Germinal center (tissue), 1 donor: ENCODE measurements at places on chromosomes 6 and 20.
A peak's percentile ranks its signal among the peaks of the same experiment; 100 is the strongest.

DNA sequence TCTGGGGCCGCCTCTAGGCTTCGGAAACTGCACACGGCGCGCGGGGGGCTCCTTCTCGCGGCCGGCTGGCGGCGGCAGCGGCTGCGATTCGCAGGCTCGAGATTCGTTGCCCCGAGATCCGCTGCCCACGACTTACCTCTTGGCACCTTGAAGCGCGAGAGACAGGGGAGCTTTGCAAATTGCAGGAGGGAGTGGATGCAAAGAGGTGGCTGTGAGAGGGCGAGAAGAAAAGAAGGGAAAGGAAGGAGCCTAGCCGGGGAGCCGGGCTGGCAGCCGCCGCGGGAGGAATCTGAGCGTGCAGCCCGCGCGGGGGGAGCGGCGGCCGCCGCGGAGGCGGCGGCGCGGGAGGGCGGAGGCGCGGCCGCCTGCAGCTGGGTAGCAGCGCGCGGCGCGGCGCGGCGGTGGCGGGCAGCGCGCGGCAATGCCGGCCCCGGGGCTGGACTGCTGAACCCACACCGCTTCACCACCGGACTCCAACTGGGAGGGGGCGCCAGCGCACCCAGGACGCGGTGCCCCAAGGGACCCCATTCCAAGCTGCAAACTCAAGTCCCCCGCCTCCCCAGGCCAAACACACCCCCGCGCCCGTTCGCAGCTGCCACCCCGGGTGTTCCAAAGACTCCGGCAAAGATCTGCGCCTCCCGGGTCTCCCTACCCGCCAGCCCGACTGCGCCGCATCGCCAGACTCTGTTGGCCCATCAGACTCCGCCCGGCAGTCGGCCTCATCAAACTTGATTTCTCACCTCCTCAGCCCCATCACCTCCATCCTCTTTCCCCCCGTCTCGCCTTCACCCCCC is 44.2 kb upstream of the SUPT3H start:
- DNase-seq, result peak; percentile 40

- no peak for DNase-seq
Observed at GRCh38 chr6:26170181-26170580, 83.0 kb downstream of the HFE start.

- DNase-seq, result no peak
Observed at GRCh38 chr20:59374261-59374660, 73.8 kb downstream of the EDN3 start.

DNA sequence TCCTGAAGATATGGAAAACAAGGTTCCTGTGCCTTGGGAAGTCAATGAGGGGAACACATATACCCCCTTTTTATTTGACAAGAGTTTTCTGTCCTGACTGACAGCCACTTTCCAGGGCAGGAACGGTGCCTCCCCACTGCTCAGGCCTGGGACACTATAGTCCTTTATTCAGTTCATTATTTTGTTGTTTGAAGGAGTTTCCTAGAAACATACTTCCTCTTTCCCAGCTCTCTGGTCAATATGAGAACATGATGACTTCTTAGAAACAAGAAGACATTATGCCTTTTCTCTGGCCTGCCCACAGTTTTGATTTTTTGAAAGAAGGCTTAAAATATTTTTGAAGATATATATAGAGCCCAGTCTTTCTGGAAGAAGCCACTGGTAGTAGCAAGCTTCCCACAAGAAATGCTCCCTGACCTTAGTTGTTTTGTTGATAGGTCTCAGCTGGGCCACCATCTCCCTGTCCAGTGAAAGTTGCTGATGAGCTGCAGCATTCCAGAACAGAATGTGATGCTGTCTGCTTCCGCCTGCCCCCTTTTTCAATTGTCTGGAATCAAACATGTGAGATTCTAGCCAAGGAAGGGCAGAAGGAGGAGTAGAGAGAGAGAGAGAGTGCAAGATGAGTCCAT is 350.0 kb upstream of the PRND start:
- no peak for DNase-seq

- no peak for DNase-seq
Observed at GRCh38 chr6:167791780-167792478, 34.8 kb upstream of the AFDN start.

- DNase-seq, result no peak
Observed at GRCh38 chr6:60867548-60867947, 1418.5 kb downstream of the KHDRBS2 start.

DNA sequence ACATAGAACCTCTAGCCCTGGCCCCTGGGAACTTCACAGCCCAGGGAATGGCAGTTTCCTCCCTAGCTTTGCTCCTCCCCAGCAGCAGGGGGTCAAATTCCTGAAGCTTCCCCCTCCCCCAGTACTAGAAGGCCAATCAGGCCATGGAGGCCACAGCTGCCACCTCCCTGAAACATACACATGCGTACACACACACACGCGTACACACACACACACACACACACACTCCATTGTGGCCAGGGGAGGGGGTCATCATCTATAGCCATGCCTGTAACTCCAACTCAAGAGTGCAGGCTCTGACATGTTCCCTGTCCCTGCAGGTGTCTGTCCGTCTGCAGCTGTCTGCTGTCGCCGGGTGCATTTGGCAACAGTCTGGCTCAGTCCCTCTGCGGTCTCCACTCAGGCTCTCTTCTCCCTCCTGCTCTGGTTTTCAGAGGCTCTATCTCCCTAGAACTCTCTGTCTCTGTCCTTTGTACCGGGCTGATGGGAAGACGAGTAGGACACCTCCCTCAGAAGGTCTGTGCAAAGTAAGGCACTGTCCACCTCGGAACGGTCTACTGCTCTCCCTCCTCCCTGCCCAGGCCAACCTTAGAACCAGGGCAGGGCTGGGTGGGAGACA is 1.4 kb downstream of the LRFN2 start:
- no peak for DNase-seq

DNA sequence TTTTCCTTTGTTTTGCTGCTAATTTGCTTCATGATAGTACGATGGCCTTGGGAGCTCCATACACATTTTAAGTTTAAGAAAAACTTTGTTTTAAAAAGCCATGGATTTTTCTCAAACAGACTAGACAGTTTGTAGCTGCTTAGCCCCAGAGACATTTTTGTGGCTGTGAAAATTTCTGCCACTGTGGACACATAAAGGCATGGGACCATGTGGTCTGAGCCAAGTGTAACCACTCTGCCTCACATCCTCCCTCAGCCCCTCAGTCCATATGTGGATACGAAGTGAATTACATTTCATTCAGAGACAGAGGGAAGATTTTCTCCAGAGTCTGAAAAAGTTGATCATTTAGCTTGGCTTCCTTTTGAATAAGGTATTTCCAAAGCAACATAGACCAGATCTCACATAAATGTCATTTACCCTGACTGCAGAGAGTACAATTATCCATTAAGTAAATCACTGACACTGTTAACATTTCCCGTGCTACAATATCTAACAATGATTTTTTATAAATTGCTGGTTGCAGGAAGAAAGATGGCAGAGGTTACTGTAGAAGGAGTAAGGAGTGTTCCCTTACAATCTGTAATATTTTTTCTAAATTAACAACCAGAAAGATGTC is 87.4 kb downstream of the GJA1 start:
- no peak for DNase-seq
